Posterior vena cava (tissue), 2 donors: ENCODE measurements at places on chromosomes 16 and 17. TPM values are rescaled to one million over a fixed set of nuclear protein-coding genes. Genes with fewer than 3 reads are reported as not detected.

The MPV17L gene
- total RNA-seq = 7.2 TPM

DNA sequence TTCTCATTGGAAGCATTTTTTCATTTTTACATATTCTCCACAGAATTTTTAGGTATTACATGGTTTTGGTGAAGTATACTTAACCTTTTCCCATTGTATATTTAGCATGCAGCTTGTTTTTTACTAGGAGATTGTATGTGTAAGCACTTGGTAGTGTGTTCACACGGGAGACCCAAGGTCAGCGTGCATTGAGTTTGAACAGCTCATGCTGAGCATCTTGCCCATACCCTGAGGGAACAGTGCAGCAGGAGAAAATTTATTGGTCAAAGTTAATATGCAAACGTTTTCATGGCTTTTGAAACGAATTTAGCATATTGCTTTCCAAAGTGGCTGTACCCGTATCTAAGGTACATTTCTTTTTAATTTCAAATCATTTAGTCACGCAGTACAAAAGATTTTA, 168.7 kb downstream of the MRTFB start:
- DNase-seq = no peak

DNA sequence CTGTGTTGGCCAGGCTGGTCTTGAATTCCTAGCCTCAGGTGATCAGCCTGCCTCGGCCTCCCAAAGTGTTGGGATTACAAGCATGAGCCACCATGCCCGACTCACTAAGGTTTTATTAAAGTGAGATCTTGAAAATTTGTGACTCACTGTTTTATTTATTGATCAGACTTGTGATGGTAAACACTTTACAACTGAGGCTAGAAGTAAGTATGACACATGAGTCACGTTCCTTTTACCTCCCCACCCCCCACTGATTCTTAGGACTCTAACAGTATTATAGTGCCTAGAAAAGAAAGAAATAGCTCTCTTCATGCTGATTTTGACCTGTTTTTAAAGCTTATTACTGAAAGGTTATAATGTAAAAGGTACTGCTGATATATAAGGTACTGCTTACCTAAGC, 160.6 kb downstream of the TANC2 start:
- DNase-seq = no peak

DNA sequence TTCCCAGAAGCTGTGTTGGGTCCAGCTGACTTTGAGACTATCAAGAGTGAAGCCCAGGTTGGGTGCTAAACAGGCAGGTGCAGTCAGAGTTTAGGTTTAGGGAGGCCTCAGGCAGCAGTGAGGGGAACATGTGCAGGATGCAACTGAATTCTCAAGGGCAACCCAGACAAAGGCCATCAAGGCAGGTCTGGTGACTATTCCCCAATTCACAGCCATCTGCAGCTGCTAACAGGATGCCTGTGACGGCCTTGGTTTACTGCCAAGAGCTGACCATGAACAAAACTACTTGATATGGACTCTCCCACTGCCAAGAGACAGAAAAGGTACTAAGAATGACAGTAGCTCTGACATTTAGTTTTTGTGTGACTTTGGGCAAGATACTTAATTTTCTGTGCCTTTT, 45.2 kb upstream of the BCAR1 start:
- DNase-seq = no peak

DNA sequence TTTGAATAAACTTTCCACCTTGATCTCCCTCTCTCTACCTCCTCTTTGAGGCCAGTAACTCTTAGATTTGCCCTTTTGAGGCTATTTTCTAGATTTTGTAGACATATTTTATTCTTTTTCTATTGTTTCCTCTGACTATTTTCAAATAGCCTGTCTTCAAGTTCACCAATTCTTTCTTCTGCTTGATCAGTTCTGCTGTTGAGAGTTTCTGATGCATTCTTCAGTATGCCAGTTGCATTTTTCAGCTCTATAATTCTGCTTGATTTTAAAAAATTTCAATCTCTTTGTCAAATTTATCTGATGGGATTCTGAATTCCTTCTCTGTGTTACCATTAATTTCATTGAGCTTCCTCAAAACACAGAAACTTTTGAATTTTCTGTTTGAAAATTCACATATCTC, 257.5 kb downstream of the HAPSTR1 start:
- no peak for DNase-seq

GRCh38 chr17:28725166-28725659, 820 bp downstream of the TLCD1 start:
- DNase-seq = no peak

- DNase-seq = peak; percentile 46
Measured at GRCh38 chr16:85998171-85998867, 99.4 kb downstream of the IRF8 start.

DNA sequence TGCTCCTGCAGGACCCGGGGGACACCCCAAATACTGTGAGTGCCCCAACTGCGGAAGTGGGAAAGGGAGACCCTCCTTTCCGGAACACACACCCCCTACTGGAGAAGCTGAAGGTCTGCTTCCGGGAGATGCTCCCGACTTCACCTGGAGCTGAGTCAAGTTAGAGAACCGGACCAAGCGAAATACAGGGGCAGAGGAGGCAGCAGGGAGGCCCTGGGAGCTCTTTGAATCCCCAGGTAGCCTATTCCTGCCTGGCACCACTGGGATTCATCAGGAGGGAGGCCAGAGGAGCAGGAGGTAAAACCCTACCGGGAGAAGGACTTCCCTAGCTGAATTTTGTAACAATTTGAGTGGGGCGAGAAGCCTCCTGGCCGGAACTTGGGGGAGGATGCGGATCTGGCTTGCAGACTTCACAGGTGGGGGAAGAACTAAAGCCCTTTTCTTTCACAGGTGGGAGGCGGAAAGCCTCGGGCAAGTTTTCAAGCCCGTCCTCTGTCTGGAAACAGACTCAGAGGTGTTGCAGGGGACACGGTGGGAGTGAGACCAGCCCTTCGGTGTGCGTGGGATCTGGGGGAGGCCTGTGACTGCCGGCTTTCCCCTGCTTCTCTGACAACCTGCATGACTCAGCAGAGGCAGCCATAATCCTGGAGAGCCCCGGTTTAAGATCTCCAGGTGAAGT, 22.4 kb upstream of the TEKT1 start:
- no peak for DNase-seq

The PIGL gene
- 27.0 TPM for total RNA-seq

DNA sequence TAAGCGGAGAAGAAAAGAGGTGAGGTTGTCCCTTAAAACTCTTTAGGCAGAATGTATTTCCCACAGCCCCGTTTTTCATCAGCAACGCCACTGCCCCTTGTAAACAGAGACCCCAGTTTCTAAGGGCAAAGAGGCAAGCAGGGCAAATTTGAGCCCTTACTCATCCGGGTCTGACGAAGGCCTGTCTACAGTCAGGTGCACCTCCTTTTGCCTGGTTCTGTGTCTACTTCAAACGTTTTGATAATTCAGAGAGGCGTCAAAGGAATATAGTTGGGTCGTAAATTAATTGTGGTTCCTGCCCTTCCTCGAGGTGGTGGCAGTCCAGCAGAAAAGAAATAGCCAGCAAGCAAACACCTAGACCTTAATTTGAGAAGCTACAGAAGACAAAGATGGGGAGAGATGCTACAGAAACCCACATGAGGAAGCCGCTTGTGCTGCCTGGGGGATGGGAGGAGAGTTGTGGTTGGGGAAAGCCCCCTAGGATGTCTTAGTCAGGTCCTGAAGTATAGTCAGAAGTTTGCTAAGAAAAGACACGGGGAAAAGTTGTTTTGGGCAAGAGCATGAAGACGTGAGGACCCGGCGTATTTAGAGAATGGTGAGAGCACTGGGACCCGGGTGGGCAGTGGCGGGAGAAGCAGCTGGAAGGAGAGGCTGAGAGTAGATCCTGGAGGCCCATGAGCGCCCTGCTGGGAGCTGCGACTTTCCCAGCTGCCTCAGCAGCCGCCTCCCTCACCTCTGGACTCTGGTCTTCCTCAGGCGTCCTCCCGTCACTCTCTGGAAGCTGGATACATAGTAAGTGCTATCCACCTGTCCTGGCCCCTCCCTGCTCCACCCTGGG, 2.4 kb downstream of the FBRS start:
- no peak for DNase-seq

The ADAMTS18 gene
- total RNA-seq = 1.0 TPM

- no peak for DNase-seq
Measured at GRCh38 chr16:85179344-85180046, 67.2 kb upstream of the CIBAR2 start.

DNA sequence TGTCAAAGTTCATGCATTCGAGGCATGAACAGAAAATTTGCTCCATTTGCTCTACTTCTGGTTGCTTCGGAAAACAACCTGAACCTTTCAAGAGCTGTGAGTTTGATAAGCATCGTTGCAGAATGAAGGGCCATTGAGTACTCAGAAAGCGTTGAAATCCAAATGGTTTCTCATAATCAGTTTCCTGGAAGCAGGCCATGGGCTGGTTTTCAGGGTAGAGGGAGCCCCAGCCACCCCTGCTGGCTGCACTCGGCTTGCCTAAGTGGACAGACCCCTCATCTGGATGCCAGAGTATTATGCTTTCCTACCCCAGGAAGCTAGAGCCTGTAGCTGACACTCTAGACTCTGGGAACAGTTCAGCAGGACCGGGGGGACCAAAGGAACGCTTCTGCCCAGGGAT, 24.4 kb downstream of the SCNN1G start:
- no peak for DNase-seq

- DNase-seq = no peak
Measured at GRCh38 chr17:72111336-72111923, 9.4 kb upstream of the SOX9 start.

The DHRS11 gene
- total RNA-seq = 5.4 TPM

DNA sequence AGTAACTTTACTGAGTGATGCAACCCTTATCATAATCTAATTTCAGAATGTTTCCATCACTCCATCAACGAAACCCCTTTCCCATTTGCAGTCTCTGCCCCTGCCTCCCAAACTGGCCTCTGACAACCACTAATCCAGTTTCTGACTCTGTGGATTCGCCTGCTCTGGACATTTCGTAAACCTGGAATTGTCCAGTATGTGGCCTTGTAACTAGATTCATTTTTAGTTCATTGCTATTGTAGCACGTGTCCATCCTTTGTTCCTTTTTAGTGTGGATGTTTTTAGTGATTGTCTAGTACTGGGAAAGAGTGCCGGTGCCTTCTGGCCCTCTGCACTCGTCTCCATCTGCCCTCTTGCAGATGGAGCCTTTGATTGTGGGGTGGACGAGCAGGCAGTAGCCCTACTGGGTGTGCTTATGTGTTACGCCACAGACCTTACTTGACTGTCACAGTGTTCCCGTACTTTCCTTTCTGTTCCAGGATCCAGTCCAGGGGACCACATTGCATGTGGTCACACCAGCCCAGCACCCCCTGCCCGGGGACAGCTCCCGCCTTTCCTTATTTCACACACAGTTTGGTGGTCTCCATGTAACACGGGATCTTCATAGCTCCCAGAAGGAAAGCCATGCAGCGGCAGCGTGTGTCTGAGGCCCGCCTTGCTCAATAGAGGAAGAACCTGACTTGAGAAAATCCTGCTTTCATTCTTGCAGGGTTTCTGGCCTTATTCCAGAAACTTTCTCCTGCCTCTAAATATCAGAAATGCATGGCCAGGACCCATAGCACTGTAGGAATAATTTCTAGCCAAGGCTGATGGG, 8.8 kb downstream of the KIAA0513 start:
- DNase-seq = no peak

The KRTAP1-1 gene
- not detected for total RNA-seq

DNA sequence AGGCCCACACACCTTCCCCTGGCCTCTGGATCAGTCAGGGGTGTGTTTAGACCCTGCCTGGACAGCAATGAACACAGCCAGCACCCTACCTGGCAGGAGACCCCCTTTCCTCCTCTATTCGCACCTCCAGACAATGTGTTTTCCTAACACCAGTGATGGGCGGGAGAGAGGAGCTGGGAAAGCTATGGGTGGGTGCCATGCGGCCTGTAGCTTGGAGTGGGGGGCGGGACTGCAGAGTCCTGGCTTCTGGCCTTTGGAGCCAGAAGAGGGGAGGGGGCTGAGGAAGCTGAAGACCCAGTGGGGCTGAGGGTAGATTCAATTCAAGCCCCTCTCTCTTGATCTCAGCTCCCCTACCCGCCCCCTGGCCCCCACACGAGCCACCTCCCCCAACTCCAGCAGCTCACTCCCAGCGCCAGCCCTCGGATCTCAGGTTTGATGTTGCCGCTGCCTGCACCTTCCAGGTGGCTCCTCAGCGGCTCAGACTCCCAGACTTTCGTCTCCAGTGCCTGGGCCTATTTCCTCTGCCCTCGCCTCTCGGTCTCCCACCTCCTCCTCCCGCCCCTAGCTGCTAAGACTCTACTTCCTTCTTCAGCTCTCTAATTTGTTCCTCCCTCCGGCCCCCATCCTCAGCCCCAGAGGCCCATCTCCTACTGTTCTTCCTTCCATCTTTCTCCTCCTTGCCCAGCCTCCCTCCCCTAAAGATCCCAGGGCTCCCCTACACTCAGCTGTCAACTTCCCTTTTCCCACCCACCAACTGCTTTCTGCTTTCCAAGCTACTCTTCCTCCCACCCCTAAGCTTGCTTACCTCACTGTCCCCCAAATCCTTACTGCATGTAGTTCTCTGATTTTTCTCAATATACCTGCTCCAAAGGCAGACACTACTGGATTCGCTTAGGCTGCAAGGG, 6.8 kb upstream of the SP6 start:
- no peak for DNase-seq
